HEK293T (cell line): ENCODE measurements at places on chromosomes 5 and 9.

- DNase-seq: peak; percentile 69
These were observed 8.3 kb upstream of the ENC1 start for GRCh38 chr5:74648835-74649293.

DNA sequence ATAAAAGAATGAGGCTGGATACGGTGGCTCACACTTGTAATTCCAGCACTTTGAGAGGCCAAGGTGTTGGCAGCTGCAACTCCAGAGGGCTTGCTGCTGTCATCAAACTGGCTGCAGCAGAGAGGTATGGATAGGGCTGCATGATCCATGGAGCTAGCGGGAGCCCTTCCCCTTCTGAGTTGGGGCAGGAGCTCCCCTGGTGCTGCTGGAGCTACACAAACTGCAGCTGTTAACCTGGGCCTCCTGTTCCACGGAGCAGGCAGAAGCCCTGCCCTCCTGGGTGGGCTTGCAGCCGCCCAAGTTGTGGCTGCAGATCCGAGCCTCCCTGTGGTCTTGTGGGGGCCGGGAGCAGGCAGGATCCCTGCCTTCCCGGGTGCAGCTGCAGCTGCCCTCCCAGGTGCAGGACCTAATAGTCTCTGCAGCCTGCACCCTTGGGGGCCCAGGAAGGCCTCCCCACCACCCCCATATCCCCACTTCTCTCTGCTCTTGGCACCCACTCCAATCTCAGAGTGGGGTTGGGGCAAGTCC lies 15.8 kb downstream of the CDC25C start:
- DNase-seq: no peak

- DNase-seq: no peak
These were observed 292.6 kb upstream of the TAS2R1 start for GRCh38 chr5:9922719-9923118.

DNA sequence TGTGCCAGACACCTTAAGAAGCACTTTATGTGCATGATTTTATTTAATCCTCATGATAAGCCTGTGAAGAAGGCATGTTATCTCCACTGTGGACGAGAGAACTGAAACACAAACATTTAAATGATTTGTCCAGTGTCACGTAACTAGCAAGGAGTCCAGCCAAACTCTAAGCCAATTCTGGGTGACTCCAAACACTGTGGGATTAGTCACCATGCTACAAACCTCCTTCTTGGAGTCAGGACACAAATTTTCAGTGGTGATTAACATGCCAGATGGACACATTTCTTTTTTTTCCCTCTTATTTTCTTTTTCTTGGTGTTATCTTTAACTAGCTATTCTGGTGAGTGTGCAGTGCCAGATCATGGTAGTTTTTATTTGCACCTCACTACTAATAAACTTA lies 316.8 kb downstream of the NDUFS4 start:
- DNase-seq: no peak

DNA sequence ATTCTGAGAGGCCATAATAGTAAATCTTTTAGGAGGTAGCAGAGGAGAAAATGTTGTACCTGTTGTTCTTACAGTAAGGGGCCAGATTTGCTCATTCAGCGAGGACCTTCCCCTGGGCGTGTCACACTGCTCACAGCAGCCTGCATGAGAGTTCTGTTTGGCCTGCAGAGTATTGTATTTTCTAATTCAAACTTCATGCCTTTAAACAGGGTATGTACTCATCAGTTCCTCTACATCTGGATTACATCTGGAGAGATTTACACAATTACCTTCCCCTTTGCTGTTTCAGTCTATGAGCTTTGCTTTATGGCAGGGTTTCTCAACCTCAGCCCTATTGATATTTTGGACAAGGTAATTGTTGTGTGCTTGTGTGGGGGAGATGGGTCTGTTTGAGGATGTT lies 170.9 kb upstream of the STK32A start:
- no peak for DNase-seq
